Heart right ventricle (tissue), 16 donors: ENCODE measurements at places on chromosomes 12 and 14.

DNA sequence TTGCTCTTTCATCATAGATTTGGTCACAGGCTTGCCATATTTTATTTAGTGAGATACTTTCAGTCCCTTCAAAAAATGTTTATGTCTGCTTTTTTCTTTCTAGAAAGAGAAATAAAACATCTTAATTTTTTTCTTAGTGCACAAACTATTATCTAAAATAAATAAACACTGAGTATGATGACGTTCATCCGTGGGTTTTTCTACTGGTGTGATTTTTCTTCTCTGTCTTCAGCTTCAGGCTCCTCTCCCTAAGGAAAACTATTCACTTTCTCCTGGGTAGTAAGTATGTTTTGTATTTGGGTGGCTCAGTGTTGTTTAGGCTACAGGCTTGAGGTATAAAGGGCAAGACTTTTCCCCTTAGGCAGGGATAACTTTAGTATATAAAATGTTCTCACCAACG lies 154.7 kb downstream of the DACT1 start:
- no peak for DNase-seq

GRCh38 chr12:26396402-26396801 lies 201.0 kb downstream of the SSPN start:
- no peak for DNase-seq

GRCh38 chr12:24359418-24359817 lies 409.9 kb upstream of the SOX5 start:
- DNase-seq: no peak

- no peak for DNase-seq
These were observed 87.5 kb downstream of the SLC6A15 start for GRCh38 chr12:84825149-84825548.

- no peak for DNase-seq
These were observed 82.9 kb downstream of the RCOR1 start for GRCh38 chr14:102675396-102675795.

DNA sequence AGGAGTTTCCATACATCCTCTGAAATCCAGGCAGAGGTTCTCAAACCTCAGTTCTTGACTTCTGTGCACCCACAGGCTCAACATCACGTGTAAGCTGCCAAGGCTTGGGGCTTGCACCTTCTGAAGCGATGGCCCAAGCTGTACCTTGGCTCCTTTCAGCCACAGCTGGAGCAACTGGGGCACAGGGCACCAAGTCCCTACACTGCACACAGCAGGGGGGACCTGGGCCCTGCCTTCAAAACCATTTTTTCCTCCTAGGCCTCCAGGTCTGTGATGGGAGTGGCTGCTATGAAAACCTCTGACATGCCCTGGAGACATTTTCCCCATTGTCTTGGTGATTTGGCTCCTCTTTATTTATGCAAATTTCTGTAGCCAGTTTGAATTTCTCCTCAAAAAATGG lies 10.6 kb downstream of the AREL1 start:
- DNase-seq: no peak

GRCh38 chr14:106694638-106695393 lies 1168.4 kb downstream of the TMEM121 start:
- peak; percentile 8 for DNase-seq

- DNase-seq: no peak
These were observed 4.0 kb downstream of the C1S start for GRCh38 chr12:7064516-7064915.

- DNase-seq: peak; percentile 81
These were observed 551 bp downstream of the METTL1 start for GRCh38 chr12:57771236-57771872.

DNA sequence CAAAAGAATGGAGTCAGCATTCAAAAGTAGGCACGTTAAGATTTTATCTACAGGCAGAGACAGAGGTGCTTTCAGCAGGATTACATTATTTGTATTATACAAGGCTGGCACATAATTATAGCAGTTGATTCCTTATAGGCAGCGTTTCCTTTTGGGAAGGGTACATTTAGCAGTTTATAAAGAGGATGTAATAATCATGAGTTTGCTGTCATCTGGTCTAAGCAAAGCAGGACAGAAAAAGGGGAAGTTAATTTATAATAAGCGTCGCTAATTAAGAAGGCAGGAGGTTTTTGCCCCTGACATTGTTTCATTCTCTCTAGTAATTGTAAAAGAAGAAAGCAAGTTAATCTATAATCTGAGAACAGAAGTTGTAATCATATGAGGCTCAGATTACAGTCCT lies 259.9 kb upstream of the MDGA2 start:
- DNase-seq: no peak

- peak; percentile 55 for DNase-seq
These were observed 408.2 kb downstream of the AEBP2 start for GRCh38 chr12:19847294-19848059.

DNA sequence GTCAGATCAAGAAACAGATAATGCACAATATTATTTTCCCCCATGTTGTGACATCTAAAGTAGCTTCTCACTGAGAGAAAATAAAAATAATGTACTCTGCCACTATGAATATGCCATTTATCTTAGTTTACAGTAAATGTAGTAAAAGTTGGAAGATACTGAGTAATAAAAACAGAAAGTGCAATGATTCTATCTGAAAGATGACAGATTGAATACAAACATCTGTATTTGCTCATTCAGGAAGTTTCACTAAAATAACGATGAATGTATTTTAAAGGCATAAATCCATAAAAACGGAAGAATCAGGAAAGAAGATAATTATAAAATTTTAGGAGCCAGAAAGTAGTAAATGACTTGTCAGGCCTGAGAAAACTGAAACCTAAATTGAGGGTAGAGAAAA lies 18.2 kb downstream of the SLC35F4 start:
- DNase-seq: no peak

DNA sequence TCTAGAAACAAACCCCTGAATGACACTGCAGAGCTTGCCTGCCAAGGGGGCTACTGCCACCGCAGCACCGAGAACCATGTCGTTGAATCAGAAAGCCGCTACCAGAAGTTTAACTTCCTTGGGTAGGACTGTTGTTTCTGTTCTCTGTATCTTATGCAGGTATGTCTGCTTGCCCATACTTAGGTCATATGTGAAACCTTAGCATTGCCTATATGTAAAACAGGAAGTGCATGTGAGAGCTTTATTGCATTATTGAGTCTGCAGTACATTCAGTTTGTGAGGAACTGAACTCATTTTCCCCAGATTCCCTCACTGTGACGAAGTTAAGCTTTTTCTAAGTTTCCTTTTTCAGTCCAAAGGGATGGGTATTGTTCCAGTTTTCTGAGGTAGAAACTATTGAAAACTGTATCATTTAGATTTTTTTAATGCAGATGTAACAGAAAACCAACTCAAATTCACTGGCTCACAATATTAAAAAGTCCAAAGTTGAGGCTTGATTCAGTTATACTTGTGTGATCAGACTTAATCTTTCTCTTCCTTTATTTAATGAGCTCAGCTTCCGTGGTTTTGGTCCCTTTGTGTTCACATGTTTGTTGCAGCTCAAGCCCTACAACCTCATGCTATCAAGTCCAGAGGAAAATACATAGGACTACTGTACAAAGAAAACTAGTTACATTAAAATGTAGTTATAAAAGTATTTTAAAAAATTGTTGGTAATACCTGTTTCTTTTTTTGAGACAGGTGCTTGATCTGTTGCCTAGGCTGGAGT lies 6.9 kb downstream of the FBXO34 start:
- no peak for DNase-seq

- DNase-seq: no peak
These were observed 12.1 kb downstream of the CCDC63 start for GRCh38 chr12:110858848-110859247.

DNA sequence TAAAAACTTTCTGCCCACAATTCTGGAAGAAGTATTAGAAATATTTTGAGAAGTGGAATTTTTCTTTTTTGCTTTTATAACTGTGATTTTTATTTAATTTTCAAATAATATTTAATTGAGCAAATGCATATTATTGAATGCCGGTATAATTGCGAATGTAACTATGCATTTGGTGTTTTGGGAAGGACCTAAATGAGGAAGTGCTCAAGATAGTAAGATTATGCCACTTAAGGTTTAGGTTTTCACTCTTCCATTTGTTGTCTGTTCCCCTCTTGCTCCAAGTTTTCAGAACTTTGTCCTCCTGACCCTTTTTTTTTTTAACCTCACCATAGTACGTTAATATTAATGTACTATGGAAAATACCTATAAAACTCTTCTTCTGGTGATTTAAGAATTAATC lies 85.8 kb downstream of the KIAA0586 start:
- DNase-seq: no peak

DNA sequence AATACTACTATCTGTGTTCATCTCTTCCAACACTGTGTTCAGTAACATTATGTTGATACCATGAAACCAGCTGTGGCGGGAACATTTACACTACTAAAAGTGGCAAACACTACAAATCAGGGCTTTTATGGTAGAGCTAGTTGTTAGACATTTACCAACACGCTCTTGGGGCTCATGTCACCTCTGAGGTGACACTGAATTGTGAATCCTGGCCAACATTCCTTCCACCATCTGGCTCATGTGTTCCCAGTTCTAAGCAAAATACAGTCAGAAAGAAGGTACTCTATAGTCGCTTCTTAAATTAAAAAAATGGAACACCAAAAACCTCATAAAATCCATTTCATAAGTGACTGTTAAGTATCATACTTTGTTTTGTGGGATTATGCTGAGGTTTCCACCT lies 436.6 kb downstream of the FUT8 start:
- no peak for DNase-seq

DNA sequence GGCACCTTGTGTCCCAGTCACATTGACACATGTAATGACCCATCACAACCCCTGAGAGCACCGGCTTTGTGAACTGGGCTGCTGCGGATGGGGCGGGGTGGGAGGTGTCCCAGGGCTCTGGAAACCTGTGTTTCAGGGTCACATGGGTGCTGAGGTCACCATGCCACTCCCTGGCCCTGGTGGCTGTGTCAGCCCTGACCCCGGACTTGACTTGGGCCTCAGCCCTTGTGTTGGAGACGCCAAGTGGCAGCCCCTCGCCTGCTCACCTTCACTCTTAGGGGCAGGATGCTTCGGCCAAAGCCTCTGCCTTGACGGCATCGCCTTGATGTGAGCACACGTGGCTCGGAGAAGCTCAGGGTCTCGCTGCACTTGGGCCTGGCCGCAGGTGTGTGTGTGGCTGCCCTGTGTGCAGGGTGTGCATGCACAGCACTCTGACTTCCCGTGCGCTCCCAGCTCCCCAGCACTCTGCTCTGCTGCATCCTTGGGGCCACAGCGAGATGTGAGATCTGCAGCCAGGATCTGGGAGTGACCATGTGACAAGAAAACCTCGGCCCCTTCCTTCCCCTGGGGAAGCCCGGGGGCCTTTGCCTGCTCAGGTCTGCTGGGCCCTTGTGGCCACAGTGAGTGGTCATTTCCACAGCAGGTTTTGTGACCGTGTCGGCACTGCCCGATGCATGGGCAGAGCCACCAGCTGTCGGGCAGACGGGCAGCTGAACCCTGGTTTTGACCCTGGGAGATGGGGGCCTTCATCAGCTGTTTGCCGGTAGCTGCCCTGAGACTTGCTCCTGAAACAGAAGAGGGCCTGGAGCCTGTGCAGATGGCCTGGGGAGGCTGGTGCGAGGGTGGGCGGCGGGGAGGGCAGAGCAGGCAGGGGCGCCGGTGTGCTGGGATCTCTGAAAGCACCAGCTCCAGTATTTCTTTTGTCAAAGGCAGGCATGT lies 167.4 kb downstream of the KIF26A start:
- no peak for DNase-seq

DNA sequence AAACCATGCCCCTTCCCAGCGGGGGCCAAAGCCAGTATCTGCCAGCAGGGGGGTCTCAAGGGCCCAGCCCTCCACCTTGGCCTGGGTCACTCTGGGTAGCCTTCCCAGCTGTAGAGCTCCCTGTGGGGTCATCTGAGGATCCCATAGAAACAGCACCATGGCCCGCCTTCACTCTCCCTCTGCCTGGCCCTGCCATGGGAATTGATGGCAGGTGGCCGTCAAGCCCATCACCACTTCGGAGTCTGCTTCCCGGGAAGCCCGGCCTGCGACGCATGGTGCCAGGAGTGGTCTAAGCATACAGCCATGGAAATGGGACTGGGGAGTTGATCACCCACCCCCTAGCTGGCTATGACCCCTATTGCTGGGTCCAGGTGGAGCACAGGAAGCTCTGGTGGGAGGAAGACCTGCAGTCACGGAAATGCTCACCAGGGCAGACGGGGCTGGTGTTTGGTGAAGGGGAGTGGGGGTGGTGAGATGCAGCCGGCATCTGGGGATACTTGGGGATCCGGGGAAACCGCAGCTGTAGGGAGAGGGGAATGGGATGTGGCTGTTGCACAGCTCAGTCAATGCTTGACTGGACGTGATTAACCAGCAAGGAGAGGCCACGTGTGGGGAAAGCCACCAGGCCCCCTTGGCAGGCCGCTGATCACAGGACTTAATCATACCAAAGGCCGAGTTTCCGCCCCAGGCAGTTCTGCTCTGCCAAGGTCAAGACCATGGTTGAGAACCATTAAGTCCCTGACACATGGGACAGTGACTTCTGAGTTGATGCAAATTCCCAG lies 52.2 kb upstream of the DIO3 start:
- no peak for DNase-seq

DNA sequence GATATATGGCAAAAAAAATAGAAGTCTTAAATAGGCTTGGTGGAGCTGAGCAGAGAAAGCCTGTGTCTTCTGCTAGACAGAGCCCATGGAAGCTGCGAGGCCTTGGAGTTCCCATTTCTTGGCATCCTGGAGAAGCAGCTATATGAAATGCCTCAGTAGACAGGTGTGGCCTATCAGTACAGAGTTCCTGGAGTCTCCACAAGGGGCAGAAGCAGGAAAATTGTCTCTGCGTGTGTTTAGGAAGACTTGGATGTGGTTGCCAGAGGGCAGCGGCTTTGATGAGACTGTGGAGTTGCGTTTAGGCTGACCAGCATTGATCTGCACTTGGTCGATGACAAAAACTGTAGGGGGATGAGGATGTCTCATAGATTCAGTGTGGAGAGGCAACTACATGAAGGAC lies 334.5 kb upstream of the SEL1L start:
- no peak for DNase-seq

- DNase-seq: peak; percentile 37
These were observed 27.6 kb downstream of the TCTN1 start for GRCh38 chr12:110641521-110641920.

- DNase-seq: no peak
These were observed 149.2 kb upstream of the BTG1 start for GRCh38 chr12:92294676-92295440.

DNA sequence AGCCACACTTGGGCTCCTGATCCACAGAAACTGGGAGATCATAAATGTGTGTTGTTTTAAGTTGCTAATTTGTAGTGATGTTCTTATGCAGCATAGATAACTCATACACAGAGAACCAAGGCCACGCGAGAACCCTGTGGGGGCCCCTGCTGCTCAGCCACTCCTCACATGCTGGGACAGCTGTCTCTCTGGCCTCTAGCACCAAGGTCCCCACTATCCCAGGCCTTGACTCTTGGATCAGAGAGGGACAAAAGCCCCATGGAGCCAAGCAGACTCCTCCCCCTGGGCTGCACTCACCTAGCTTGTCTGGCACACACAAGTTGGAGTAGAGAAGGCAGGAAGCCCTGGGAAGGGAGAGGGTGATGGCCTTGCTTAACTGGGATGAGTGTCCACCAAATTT lies 11.3 kb downstream of the PLD4 start:
- DNase-seq: no peak

- no peak for DNase-seq
These were observed 71.6 kb upstream of the KRAS start for GRCh38 chr12:25322351-25322750.
